ENCODE measurements at places on chromosomes 5 and 9.

GRCh38 chr9:128404560-128404959 is 16.1 kb upstream of the CERCAM start:
- no peak for DNase-seq

DNA sequence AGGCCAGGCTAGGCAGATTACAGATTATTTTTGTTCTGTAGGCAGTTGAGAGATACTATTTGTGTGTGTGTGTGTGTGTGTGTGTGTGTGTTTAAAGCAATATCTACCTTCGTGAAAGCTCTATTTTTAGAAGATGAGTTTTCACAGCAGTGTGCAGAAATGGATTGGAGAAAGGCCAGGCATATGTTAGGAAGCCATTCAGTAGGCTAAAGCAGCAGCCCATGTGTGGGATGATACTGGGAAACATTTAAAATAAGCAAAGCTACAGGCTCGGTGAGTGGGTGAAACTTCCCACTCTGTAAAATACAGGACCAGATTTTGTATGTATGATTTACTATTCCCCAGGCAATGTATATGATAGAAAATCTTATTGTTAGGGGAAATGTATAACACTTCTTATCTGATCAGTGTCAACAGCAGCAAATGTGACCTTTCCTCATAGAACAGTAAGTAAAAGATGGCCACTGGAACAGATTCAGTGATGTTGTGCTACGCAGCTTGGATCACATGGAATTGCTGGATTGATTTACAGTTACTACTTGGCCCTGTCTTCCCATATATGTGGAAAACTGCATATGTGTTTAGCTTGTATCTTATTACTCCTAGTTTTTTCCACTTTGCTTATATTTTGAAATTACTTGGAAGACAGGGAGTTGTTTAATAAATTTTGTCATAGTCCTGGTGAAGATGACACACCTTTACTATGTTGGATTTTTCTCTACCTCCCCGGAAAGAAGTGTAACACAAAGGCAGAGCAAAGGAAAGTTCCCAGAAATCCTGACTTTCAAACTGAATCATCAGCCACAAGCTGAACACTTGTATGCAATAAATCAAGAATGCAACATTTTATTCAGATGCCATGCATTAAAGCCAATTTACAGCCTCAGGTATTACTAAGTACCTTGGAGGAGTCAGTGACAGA is 1077.7 kb upstream of the SEMA6A start:
- DNase-seq, result no peak

GRCh38 chr5:137615171-137615775 is 116.1 kb upstream of the SPOCK1 start:
- DNase-seq, result no peak

DNA sequence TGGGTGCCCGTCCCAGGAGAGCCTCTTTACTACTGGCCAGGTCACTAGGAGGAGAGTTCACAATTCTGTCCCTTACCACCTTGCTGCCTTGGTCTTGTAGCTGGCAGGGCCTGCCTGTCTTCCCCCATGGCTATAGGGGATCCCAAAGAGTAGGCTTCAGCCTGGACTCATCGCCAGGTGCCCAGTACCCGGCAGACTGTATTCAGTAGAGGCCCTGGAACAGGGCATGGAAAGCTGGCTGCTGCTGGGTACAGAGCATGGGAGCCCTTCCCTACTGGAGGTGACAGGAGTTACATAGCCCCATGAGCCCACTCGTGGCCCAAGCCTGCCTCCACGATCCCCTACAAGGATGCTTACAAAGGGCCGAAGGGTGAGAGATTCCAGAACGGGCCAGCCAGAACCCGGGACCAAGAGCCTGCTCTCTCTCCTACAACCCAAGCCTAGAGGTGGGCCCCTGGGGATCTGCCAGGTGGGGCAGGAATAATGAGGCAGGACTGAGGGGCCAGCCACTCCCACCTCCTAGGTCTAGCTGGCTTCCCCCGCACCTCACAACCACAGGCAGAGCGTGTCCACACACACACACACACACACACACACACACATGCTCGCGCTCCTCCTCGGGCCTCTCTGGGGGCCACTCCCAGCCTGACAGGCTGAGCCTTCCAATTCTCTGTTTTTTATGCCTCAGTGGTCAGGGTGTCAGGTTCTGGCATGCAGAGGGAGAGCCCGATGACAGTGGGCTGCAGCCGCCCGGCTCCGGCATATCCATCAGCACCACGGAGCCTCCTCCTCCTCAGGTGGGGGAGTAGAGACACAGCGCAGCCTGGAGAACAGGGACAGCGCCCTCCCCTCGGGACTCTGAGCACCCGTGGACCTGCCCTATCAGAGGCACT is 186.0 kb downstream of the PAX5 start:
- no peak for DNase-seq

- no peak for DNase-seq
Measured at GRCh38 chr9:75067894-75068293, 20.1 kb downstream of the NMRK1 start.

- DNase-seq, result no peak
Measured at GRCh38 chr9:22682536-22682935, 235.9 kb downstream of the DMRTA1 start.

GRCh38 chr5:74626386-74627222 is 13.9 kb downstream of the ENC1 start:
- DNase-seq, result no peak

- DNase-seq, result no peak
Measured at GRCh38 chr9:109830545-109830944, 50.5 kb downstream of the PALM2AKAP2 start.

GRCh38 chr9:130590305-130590704 is 10.9 kb downstream of the FUBP3 start:
- DNase-seq, result no peak

GRCh38 chr9:96646081-96646991 is 8.8 kb downstream of the PRXL2C start:
- no peak for DNase-seq

DNA sequence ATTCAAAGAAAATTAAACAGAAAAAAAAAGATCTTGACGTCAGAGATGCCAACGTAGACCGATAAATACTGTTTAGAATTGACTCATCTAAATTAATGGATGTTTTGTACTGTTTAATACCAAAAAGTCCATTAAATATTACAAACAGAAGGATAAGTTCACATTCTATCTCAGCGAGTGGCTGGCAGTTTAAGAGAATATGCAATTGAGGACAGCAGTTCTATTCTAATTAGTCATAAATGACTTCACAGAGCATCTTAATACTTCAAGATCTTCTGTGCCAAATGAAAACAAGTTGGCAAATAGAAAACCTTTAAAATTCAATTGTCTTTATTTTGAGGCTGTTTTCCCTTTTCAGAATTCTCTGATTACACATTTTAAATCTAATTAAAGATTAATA is 326.6 kb upstream of the NREP start:
- no peak for DNase-seq

DNA sequence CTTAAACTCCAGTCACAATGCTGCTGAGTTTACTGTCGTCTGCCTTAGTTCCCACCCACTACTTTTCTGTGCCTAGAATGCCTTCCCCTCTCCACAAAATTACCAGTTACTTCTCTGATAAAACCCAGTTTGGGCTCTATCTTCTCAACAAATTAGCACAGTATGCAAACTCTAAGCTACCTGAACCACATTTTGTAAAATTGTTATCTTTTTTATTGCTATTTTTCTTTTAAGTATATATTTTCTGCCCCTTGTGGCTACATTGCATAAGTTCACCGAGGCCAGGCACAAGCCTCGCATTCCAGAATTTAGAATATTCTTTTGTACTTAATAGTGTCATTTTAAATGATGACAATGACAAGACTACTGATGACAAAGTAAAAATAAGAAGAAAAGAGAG is 60.0 kb downstream of the POU5F2 start:
- no peak for DNase-seq

DNA sequence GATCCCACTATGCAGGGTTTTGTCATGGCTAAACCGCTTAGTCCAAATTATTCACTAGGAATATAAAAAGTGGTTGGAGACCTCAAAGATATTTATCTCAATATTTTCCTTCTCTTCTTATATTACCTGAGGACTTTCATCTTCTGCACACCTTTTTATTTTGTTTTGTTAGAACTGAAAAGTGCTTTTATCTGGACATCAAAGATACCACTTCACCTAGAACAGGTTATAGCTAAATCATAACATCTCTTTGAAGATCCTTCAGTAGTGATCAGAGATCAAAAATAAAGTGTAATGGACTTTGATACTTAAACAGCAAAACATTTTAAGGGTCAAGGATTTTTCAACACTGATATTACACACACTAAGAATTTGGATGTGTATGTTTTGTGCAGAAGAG is 160.2 kb downstream of the MCTP1 start:
- no peak for DNase-seq

DNA sequence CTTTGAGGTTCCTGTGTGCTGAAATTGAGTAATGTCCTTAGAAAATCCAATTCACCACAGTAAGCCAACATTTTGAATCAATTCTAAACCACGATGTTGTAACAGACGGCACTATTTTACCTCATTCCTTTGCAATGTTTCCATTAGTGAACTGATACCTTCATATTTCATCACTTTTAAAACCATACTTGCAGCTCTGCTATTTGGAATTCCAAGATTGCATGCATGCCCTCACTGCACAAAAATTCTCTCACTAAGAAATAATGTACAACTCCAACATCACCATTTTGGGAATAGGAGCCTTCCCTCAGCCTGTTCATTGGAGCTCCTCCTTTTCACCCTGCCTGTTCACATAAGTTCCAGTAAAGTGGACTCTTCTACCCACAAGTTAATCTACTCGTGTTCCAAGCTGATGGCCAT is 74.8 kb upstream of the TGFBR1 start:
- DNase-seq, result no peak

GRCh38 chr9:80066931-80067330 is 495.2 kb downstream of the TLE4 start:
- DNase-seq, result no peak

DNA sequence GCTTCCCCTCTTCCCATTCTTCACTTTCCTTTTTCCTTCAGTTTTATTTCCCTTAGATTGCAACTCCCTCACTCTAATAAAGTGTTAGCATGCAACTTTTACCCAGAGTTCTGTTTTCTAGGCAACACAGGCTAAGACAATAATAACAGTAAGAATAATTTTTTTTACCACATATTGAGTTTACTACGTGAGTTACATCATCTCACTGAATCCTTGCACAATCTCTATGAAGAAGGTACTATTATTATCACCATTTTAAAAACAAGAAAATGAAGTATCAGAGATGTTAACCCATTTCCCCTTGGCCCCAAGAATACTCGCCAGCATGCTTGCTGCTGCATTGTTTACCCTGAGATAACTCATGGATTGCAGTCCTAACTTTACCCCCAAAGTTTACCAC is 53.7 kb upstream of the SMIM32 start:
- DNase-seq, result no peak

DNA sequence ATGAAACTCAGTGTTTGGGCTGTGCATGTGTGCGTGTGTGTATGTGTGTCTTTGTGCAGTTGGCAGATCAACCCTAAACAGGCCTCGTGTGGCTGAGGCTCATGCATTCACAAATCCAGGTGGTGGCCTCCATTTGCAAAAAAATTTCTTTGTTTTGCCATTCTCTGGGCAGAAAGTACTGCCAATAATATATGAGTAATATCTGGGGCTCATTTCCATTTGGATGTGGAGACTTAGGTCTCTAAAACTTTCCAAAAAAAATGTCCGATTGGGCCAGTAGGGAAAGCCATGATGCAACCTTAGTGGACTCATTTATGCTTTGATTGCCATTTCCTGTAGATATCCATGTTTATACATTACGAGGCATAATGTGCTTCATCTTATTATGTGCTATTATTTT is 77.9 kb upstream of the RPS23 start:
- no peak for DNase-seq

- DNase-seq, result no peak
Measured at GRCh38 chr5:171624396-171624795, 161.2 kb upstream of the SMIM23 start.

GRCh38 chr5:159787837-159788236 is 128.4 kb upstream of the ADRA1B start:
- no peak for DNase-seq

- no peak for DNase-seq
Measured at GRCh38 chr5:91383956-91384300, 811 bp upstream of the ARRDC3 start.

- DNase-seq, result no peak
Measured at GRCh38 chr9:129023036-129023907, 4.9 kb downstream of the SH3GLB2 start.
